M059J (cell line): ENCODE measurements at places on chromosomes 7 and 10.

GRCh38 chr10:14904864-14905263, 26.2 kb downstream of the SUV39H2 start:
- no peak for DNase-seq

- peak; percentile 30 for DNase-seq
Observed at GRCh38 chr7:79118143-79118542, 335.3 kb downstream of the MAGI2 start.

DNA sequence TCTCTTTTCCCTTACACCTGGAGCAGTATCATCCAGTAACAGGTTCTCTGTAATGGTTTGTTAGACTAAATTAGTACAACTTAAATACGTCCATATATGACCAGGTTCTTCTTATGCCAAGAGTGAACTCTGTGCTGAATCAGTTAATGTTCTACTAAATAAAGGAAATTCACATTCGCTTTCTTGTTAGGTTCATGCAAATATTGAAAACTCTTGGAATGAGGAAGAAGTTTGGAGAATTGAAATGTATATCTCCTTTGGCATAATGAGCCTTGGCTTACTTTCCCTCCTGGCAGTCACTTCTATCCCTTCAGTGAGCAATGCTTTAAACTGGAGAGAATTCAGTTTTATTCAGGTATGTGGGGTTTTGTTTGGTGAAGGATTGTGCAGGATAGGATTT, 15.3 kb upstream of the CFAP69 start:
- no peak for DNase-seq

DNA sequence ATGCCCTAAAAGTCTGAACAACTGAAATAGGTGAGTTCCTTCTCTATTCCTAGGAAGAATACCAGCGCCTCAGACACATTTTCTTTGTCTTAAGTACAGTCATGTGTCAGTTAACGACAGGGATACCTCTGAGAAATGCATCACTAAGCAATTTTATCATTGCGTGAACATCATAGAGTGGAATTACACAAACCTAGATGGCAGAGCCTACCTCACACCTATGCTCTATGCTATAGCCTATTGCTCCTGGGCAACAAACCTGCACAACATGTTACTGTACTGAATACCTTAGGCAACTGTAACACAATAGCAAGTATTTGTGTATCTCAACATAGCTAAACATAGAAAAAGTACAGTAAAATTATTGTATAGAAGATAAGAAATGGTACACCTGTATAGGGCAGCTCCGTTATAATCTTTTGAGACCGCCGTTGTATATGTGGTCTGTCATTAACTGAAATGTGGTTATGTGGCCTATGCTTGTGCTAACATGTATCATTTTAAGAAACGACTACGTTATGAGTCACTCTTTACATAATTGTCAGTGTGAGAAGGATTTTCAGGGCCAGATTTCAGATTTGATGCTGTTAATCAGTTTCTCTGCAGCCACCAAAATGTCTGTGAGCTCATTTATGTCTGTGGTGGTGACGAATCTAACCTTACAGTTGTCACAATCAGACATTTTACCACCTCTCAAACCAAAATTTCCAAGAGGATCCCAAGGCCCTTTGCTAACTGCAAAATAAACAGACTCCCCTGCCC, 66.1 kb upstream of the STK17A start:
- peak; percentile 63 for DNase-seq

DNA sequence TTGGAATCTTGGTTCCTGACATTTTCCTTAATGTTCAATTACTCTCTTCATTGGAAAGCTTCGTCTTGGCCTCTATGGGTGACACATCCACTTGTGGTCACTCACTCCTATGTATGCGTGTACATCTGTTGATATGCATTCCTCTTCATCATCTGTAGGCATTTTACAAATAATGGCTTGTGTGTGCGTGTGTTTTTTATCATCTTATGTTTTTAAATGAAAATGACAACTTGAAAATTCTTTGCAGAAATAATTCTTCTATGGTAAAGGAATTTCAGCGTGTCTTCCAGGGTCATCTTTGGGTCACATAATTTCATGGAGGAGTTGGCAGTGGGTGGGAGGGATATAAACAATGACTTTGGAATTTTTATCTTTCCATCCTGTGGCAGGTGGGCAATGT, 925.1 kb downstream of the LRMDA start:
- no peak for DNase-seq

DNA sequence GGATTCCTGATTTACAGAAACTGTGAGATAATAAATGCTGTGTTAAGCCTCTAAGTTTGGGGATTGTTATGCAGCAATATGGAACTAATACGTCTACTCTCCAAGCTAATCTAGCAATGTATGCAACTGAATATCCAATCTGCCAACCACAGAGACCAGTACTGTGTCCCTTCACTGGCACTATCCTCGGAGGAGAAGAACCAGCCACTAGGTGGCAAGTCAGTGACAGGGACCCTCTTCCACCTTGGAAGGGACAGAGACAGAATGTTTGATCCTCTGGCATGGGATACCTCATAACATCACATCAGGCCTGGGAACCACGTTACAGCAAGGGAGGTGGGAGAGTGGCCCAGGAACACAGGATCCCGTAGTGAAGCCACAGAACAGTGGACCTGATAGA, 96.4 kb downstream of the CREM start:
- DNase-seq: no peak

- no peak for DNase-seq
Observed at GRCh38 chr10:12806228-12807095, 195.1 kb downstream of the CCDC3 start.

GRCh38 chr7:7315851-7316250, 133.5 kb downstream of the C1GALT1 start:
- no peak for DNase-seq

- no peak for DNase-seq
Observed at GRCh38 chr7:101874028-101874427, 56.6 kb downstream of the CUX1 start.

GRCh38 chr7:4111166-4111565, 570.9 kb upstream of the FOXK1 start:
- DNase-seq: no peak

DNA sequence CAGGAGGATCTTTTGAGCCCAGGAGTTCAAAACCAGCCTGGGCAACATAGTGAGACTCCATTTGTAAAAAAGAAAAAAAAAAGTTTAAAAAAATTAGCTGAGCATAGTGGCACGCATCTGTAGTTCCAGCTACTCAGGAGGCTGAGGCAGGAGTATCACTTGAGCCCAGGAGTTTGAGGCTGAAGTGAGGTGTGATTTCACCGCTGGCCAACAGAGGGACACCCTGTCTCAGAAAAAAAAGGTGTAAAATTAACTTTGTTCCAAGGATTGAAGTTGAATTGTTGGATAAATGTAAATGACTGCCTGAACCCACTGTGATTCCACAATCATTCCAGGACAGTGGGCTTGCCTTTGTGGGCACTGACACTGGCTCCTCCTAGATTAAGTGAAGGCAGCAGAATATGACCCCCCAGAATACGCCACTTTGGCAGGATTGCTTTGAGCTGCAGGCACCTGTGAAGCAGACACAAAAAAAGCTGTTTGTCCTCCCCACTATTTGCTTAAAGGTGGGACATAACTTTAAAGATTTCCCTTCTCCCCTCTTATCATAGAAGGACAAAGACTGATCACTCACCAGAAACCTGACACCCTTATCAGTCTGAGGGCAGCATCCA, 57.2 kb upstream of the FOXI2 start:
- DNase-seq: no peak

- DNase-seq: no peak
Observed at GRCh38 chr7:100016215-100016901, 962 bp downstream of the ZKSCAN1 start.

DNA sequence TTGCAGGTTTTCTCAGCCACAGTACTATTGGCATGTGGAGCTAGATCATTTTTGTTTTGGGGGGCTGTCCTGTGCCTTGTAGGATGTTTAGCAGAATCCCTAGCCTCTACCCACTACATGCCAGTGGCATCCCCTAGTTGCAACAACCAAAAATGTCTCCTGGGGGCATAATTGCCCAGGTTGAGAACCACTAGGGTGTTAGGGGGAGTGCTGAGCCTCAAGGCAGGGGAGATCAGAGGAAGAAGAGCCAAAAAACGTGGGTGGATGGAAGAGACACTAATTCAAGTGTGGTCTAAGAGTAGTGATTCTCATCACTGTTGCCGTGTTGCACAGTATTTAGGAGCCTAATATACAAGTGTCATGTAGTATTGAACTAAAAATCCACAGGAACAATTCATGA, 31.7 kb upstream of the CCNY start:
- no peak for DNase-seq

DNA sequence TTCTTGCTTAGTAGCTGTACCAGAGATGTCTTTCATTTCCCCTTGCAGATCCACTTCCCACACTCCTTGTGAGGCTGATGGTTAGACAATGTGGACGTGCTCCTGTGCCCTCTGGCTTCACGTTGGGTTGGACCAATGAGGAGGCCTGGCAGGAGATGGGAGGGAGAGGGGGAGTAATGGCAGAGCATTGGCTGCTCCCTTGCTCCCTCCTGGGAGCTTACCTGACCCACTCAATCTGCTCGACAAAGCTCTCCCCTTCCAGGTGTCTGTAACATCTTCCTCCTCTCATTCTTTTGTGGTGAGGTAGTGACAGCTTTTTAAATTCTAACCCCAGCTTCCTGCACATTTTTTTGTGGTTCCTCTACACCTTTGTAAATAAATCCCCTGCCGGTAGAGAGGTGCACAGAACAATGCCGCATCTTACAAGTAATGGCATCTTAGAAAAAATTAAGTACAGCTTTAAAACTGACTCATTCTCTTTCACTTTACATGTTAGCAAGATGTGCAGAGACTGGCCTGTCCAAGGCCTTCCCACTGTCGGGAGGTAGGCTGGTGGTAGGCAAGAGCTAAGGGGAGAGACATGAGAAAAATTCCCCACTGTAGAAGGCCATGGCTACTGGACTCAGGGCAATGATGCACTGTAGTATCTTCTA, 134.3 kb downstream of the HTR7 start:
- no peak for DNase-seq

- peak; percentile 4 for DNase-seq
Observed at GRCh38 chr10:34962866-34963265, 127.3 kb downstream of the CUL2 start.

DNA sequence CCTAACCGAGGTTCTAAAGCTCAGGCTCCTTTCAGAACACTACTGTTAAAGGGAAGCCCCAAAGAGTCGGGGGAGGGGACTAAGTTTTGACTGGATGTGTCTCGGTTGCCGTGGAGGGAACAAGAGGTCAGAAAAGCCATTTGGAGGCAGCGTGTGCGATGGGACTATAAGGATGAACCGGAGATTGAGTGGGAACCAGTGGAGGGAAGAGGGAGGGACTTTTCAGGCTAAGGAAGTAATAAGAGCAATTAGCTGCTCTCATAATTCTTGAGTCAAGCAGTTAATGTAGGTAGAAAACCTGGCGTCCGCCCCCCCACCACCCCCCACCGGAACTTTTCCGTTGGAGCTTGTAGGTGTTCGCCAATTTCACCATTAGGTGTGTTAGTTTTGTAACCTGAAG, 491 bp upstream of the AKAP9 start:
- DNase-seq: peak; percentile 61

DNA sequence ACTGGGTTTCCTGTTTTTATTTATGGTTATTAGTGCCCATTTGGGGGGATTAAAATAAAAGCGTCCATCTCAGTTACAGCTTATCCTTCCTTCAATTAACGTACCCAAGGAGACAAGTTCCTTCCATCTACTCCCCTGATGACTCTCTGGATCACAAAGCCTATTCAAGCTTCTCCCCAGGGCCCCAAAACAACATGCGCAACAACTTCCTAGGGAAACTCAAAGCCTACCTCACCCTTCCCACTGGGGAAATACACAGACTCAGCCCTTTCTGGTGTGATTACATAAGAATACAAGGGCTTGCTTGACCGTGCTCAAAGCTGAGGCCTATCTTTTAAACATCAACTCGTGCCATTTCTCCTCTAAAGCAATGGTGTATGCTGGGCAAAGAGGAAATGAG, 112.4 kb downstream of the CDK6 start:
- no peak for DNase-seq

- DNase-seq: peak; percentile 92
Observed at GRCh38 chr7:36747280-36748016, 23.2 kb upstream of the AOAH start.

GRCh38 chr7:35624299-35625186, 70.4 kb downstream of the HERPUD2 start:
- peak; percentile 27 for DNase-seq

GRCh38 chr7:111736552-111736874, 174.2 kb upstream of the IMMP2L start:
- no peak for DNase-seq

GRCh38 chr10:97596101-97597082, 6.9 kb downstream of the C10orf62 start:
- peak; percentile 95 for DNase-seq

DNA sequence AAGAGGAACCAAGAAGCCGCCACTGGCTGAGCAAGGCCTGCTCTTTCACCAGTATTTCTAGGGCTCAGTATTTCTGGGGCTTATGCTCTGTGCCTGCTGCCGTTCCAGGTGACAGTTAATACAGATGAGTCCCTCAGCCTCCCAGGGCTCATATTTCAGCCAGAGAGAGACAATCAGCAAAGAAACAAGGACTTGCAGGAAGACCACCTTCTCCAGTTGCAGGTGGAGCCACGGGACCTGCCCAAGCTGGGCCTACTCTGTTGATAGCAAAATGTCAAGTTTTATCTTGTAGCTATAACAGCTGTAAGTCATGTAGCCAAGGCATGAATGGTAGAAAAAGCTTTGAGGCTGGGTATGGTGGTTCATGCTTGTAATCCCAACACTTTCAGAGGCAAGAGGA, 42.7 kb downstream of the NPTX2 start:
- no peak for DNase-seq

DNA sequence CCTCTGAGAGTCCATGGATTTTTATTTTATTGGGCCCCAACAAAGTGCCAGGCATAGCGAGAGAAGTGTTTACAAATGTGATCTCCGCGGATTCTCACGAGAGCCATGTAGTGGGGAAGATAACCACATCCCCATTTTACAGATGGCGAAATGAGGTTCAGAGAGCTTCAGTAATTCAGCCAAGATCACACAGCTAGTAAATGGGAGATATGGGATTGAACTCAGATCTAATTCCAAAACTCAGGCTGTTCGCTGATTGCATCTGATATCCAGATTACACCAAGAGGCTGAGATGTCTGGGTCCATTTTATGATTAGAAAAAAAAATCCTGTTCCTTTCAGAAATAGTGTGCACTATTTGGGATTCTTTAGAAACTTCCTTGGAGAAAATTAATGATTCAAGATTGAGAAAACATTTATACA, 1.3 kb downstream of the FAS start:
- DNase-seq: no peak

DNA sequence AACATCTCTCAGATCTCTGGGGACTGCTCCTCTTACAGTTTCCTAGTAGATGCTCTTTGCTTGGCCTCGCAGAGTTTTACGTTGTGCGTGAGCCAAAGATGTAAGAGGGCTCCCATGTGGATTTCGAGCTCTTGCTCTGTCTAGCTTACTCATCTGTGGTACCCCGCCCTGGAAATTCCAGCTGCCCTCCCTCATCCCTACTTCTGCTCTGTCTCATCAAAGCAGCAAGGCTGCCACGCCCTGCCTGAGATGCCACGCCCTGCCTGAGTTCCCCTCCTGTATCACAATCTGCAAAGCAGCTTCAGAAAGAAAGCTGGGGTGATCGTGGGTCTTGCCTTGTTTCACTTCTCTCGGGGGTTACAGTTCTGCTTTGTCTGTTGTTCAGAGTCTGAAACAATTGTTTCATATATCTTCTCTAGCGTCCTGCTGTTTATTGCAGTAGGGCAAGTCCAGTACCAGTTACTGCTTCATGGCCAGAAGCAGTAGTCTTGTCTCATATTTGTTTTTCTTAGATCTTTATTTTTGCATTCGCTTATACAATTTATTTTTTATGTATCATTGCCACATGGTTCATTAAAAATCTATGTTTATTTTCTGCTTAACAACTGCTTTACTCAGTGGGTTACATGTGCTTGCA, 36.1 kb upstream of the CCNY start:
- DNase-seq: no peak
